ENCODE measurements at places on chromosomes 3 and 15. TPM values are rescaled to one million over a fixed set of nuclear protein-coding genes. Genes with fewer than 3 reads are reported as not detected.

GRCh38 chr3:48180531-48181253 is 7.5 kb downstream of the CDC25A start:
- H3K27ac ChIP-seq, result no peak overlapping the region
- no peaks in the 10 kb centered on the region for H3K4me1 ChIP-seq
- no peak overlapping the region for H3K4me3 ChIP-seq
- no peaks in the 10 kb centered on the region for H3K27me3 ChIP-seq
- no peak for DNase-seq

DNA sequence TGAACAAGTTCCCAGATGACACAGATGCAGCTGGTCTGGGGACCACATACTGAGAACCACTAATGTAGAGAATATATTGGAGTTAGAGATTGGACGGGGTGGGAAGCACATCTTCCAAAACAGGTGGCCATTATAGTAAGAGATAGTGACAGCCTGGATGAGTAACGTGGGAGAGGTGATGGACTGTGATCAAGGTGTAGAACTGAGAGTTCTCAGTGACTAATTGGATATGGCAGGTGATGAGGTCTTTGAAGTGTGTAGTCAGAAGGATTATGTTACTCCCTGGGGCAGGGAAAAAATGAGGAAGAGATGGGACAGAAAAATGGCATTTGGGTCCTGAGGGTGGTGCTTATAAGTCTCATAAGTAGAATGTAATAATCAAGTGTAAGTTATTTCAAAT is 66.6 kb downstream of the KCNMB2 start:
- no peaks in the 10 kb centered on the region for H3K36me3 ChIP-seq
- H3K27me3 ChIP-seq, result no peaks in the 10 kb centered on the region
- no peak overlapping the region for H3K4me3 ChIP-seq
- no peaks in the 10 kb centered on the region for H3K4me1 ChIP-seq

GRCh38 chr3:10551821-10552630 is 46.6 kb upstream of the ATP2B2 start:
- peaks cover 45% of the 10 kb centered on the region for H3K4me1 ChIP-seq
- H3K27me3 ChIP-seq, result no peaks in the 10 kb centered on the region
- H3K36me3 ChIP-seq, result no peaks in the 10 kb centered on the region
- H3K27ac ChIP-seq, result no peak overlapping the region
- no peak overlapping the region for H3K4me3 ChIP-seq
- DNase-seq, result no peak

Gene MEX3B
- 8.8 TPM for total RNA-seq

GRCh38 chr3:11356269-11356668 is 84.1 kb downstream of the ATG7 start:
- peaks cover 5% of the 10 kb centered on the region for H3K36me3 ChIP-seq
- no peak overlapping the region for H3K27ac ChIP-seq
- H3K4me1 ChIP-seq, result no peaks in the 10 kb centered on the region
- H3K27me3 ChIP-seq, result no peaks in the 10 kb centered on the region

Gene ABI3BP
- total RNA-seq, result 43.4 TPM

- H3K27me3 ChIP-seq, result no peaks in the 10 kb centered on the region
- peaks cover 32% of the 10 kb centered on the region for H3K36me3 ChIP-seq
- H3K4me3 ChIP-seq, result no peak overlapping the region
- DNase-seq, result no peak
- H3K27ac ChIP-seq, result no peak overlapping the region
- H3K4me1 ChIP-seq, result peaks cover 45% of the 10 kb centered on the region
These were observed 48.4 kb upstream of the SEC22A start for GRCh38 chr3:123153125-123154019.

DNA sequence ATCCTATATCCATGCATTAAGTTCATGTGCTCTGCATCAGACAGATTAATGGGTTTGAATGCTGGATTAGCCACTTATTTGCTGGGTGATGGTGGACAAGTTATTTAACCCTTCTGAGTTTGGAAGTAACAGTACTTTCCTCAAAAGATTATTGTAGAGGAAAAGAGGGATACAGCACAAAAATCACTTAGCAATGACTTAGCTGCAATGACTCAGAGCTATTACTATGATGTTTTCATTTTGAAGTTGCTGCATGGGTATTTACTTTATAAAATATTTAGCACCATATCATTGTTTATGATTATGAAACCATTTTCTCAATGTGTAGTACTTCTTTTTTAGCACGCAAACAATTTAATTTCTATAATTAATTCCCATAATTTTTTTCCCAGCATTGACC is 248.4 kb downstream of the MYRIP start:
- H3K4me1 ChIP-seq, result no peaks in the 10 kb centered on the region
- no peaks in the 10 kb centered on the region for H3K27me3 ChIP-seq
- DNase-seq, result no peak
- no peak overlapping the region for H3K4me3 ChIP-seq
- H3K27ac ChIP-seq, result no peak overlapping the region

Gene HDAC11
- total RNA-seq, result 18.9 TPM

- H3K4me1 ChIP-seq, result no peaks in the 10 kb centered on the region
- no peaks in the 10 kb centered on the region for H3K27me3 ChIP-seq
- no peak overlapping the region for H3K27ac ChIP-seq
These were observed 31.6 kb upstream of the COPB2 start for GRCh38 chr3:139421040-139421439.

DNA sequence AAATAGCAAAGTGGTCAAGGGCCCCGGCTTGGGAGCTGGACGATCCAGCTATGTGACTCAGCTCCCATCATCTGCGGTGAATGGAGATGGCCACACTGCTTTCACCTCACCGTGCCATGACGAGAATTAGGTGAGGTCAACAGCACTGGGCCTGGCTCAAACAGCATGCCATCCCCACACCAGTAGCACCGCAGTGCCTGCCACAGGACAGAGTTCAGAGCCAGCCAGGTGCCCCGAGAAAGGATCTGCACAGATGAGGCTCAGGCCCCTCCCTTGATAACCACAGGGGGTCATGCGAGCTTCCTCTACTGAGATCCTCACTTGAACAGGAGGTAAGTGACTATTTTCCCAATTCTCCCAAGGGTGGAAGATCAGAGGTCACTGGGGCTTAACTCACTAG is 29.4 kb downstream of the ZXDC start:
- no peak overlapping the region for H3K4me3 ChIP-seq
- peaks cover 2% of the 10 kb centered on the region for H3K4me1 ChIP-seq
- H3K27me3 ChIP-seq, result no peaks in the 10 kb centered on the region
- H3K27ac ChIP-seq, result no peak overlapping the region
- H3K36me3 ChIP-seq, result peaks cover 44% of the 10 kb centered on the region

Gene SLC28A1
- total RNA-seq, result 0.22 TPM

DNA sequence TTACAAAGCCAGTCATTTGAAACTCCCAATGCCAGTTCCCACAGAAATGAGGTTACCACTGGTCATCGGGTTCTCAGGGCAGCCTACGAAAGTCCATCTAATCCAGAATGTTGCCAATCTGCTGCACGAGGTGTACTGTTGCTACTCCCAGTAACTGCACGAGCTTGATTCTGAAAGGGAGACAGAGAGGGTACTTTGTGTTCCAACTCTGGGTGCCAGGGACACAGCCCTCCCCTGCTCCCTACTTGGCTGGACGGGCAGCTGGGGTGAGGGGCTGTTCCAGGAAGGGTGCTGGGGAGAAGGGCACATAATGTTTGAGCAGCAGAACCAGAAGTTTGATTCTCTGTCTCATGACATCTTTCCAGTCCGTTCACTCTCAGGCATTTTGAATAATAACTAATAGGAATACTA is 27.1 kb upstream of the OSBPL11 start:
- no peaks in the 10 kb centered on the region for H3K27me3 ChIP-seq
- no peaks in the 10 kb centered on the region for H3K36me3 ChIP-seq
- H3K4me1 ChIP-seq, result peaks cover 7% of the 10 kb centered on the region
- no peak overlapping the region for H3K27ac ChIP-seq
- DNase-seq, result no peak

- H3K4me1 ChIP-seq, result peaks cover 25% of the 10 kb centered on the region
- H3K27me3 ChIP-seq, result no peaks in the 10 kb centered on the region
- peak overlapping the region; percentile 87 for H3K4me3 ChIP-seq
- H3K27ac ChIP-seq, result peak overlapping the region; percentile 93
- no peak for DNase-seq
- peaks cover 36% of the 10 kb centered on the region for H3K36me3 ChIP-seq
These were observed 615 bp downstream of the VPS18 start for GRCh38 chr15:40894681-40895448.

Gene TMEM212
- 0.22 TPM for total RNA-seq
